ENCODE measurements at places on chromosomes 7 and 10. TPM values are rescaled to one million over a fixed set of nuclear protein-coding genes. Genes with fewer than 3 reads are reported as not detected.

GRCh38 chr10:36556468-36556867 lies 568.9 kb upstream of the ANKRD30A start:
- no peak overlapping the region for H3K27ac ChIP-seq
- DNase-seq: no peak
- no peaks in the 10 kb centered on the region for H3K27me3 ChIP-seq
- no peaks in the 10 kb centered on the region for H3K4me1 ChIP-seq
- H3K36me3 ChIP-seq: no peaks in the 10 kb centered on the region

GIMAP7 gene
- 0.42 TPM for total RNA-seq

- no peaks in the 10 kb centered on the region for H3K4me1 ChIP-seq
- H3K4me3 ChIP-seq: no peak overlapping the region
- no peaks in the 10 kb centered on the region for H3K36me3 ChIP-seq
- H3K27me3 ChIP-seq: no peaks in the 10 kb centered on the region
- H3K27ac ChIP-seq: no peak overlapping the region
These were observed 296.0 kb upstream of the KIAA1217 start for GRCh38 chr10:23912884-23913404.

- no peak overlapping the region for H3K4me3 ChIP-seq
- H3K36me3 ChIP-seq: no peaks in the 10 kb centered on the region
- no peaks in the 10 kb centered on the region for H3K4me1 ChIP-seq
- no peak overlapping the region for H3K27ac ChIP-seq
- DNase-seq: no peak
- H3K27me3 ChIP-seq: no peaks in the 10 kb centered on the region
These were observed 995.4 kb upstream of the LRRN3 start for GRCh38 chr7:110095372-110096052.

GRCh38 chr10:14683256-14683655 lies 91.4 kb downstream of the FAM107B start:
- H3K4me1 ChIP-seq: no peaks in the 10 kb centered on the region
- no peak overlapping the region for H3K27ac ChIP-seq
- no peak for DNase-seq
- H3K36me3 ChIP-seq: no peaks in the 10 kb centered on the region
- no peaks in the 10 kb centered on the region for H3K27me3 ChIP-seq
- H3K4me3 ChIP-seq: no peak overlapping the region

DNA sequence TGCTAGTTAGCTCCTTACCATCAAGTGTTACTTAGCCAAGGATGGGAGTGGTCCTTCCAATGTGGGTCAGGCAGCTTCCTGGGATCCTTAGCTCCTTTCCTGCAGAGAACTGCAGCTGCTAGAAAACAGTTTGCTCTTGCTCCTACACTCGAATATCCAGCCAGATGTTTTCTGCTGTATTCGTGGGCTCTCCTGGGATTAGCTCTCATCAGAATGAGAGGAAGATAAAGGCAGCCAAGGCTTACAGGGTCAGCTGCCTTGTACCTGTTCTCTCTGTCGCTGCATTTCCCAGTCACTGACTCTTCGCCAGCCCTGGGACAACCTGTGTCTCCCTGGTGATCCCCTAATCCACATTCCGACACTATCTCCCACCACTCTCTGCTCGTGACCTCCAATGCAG lies 29.0 kb downstream of the NEUROD6 start:
- no peak for DNase-seq
- peaks cover 7% of the 10 kb centered on the region for H3K27me3 ChIP-seq
- H3K36me3 ChIP-seq: no peaks in the 10 kb centered on the region
- no peak overlapping the region for H3K27ac ChIP-seq

NME8 gene
- total RNA-seq: not detected

- H3K4me1 ChIP-seq: no peaks in the 10 kb centered on the region
- no peak overlapping the region for H3K27ac ChIP-seq
- H3K4me3 ChIP-seq: no peak overlapping the region
- H3K36me3 ChIP-seq: no peaks in the 10 kb centered on the region
- DNase-seq: no peak
- H3K27me3 ChIP-seq: peaks cover 59% of the 10 kb centered on the region
These were observed 149.4 kb downstream of the DNAJB6 start for GRCh38 chr7:157486007-157486755.

FKBP9 gene
- total RNA-seq: 27.2 TPM

GRCh38 chr10:124129471-124129870 lies 36.1 kb upstream of the CHST15 start:
- H3K36me3 ChIP-seq: no peaks in the 10 kb centered on the region
- H3K27me3 ChIP-seq: peaks cover 38% of the 10 kb centered on the region
- H3K4me3 ChIP-seq: no peak overlapping the region

- peaks cover 10% of the 10 kb centered on the region for H3K36me3 ChIP-seq
- H3K4me1 ChIP-seq: no peaks in the 10 kb centered on the region
- no peak for DNase-seq
- H3K27ac ChIP-seq: no peak overlapping the region
These were observed 14.4 kb upstream of the GPR15LG start for GRCh38 chr10:84159076-84159685.

DNA2 gene
- total RNA-seq: 45.8 TPM

DNA sequence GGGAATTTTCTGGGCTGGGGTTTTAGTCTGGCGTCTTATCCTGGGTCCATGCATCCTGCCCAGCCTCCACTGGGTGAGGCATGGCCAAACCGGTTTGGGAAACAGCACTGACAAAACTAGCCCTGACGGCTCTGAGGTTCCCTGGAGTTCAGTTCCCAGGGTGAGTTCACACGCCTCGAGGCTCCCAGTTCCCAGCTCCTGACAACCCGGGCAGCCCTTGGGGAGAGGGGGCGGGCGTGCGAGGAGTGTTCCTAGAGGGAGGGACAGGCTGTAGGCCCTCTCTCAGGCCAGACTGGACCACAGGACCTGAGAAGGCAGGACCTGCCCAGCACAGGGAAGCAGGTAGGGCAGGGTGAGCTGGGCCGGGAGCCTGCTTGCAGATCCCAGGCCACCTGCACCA lies 82.3 kb upstream of the PPIF start:
- no peaks in the 10 kb centered on the region for H3K27me3 ChIP-seq
- H3K4me1 ChIP-seq: peaks cover 4% of the 10 kb centered on the region
- peaks cover 4% of the 10 kb centered on the region for H3K36me3 ChIP-seq
- H3K27ac ChIP-seq: no peak overlapping the region

GRCh38 chr7:137882806-137883205 lies 36.0 kb upstream of the DGKI start:
- H3K36me3 ChIP-seq: peaks cover 81% of the 10 kb centered on the region
- H3K27me3 ChIP-seq: no peaks in the 10 kb centered on the region
- peak overlapping the region; percentile 68 for H3K27ac ChIP-seq
- H3K4me1 ChIP-seq: peaks cover 28% of the 10 kb centered on the region
- no peak overlapping the region for H3K4me3 ChIP-seq

OR6V1 gene
- not detected for total RNA-seq

Measured in K562 (cell line).